ENCODE measurements at places on chromosomes 11 and 22.

- DNase-seq: no peak
These were observed 20.7 kb downstream of the SPATA19 start for GRCh38 chr11:133824593-133824992.

DNA sequence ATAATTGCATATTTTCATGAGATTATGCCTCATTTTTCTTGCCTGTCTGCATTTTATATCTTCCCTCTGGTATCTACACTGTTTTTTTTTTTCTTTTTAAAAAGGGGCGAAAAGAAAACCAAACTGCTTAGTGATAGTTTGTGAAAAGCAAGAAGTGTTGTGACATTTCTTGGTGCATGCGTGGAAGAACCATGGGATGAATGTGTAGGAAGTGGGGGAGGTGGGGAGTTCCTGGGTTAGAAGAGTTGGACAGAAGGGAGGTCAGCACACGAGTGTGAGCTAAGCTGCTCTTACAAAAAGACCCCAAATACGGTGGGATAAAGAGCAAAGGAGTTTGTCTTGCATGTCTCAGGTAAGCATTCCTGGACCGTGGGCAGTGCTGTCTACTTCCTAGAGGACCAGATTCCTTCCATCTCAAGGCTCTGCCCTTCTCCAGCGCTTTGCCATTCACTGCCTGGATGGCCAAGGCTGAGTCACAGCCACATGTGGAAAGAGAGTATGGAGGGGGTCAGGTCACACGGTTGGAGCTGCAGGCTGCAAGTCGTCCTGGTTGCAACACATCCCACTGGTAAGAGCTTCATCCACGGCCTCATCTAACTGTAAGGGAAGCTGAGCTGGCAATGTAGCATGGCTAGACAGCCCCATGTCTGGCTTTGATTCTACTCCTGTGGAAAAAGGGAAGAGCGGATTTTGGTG lies 300.6 kb downstream of the DDX10 start:
- no peak for DNase-seq

DNA sequence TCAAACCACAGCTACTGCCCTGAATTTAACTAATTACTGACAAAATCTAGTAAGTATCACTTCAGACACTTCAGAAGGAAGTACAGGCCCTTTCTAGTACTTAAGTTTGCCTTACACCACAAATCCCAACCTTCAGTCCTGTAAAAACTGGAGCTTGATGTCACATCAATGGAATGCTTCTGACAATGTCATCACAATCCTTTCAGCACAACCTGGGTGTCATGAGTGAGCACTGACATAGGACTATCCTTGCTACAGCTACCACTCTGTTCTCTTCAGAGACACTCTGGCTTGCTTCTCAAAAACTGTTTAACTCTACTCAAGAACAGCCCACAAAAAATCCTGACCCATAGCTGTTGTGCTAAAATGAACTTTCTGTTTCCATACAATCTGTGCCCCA lies 108.2 kb downstream of the RRM1 start:
- DNase-seq: no peak

DNA sequence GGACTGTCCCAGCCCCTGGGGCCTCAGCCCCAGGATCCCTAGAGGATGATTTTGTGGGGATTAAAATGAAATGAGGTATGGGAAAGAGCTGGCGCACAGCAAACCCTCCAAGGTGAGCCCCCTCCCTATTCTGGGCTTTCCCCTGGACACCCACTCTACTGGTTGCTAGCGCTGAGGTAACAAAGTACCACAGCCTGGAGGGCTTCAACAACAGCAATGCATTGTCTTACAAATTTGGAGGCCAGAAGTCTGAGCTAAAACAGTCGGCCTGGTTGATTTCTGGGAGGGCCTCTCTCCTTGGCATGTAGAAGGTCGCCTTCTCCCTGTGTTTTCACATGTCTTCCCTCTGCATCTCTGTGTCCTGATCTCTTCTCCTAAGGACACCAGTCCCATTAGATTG lies 913.6 kb downstream of the NTM start:
- no peak for DNase-seq

DNA sequence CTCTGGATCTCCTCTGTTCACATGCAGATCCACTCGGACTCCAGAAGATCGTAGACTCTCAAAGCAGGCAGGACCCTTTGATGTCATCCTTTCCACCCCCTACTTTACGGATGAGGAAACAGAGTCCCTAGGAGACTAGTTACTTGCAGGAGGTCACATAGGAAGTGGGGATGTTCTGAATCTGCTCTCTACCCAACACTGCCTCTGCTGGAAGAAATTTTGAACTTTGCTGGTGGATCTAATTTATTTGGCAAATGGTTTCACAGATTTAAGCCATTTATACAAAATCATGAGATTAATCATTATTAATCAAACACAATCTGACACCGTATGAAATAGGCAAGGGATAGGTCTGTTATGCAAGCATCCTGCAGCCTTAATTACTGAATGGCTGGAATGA lies 55.0 kb upstream of the USP47 start:
- DNase-seq: peak; percentile 15

- no peak for DNase-seq
These were observed 34.2 kb upstream of the BIRC3 start for GRCh38 chr11:102283116-102283485.

DNA sequence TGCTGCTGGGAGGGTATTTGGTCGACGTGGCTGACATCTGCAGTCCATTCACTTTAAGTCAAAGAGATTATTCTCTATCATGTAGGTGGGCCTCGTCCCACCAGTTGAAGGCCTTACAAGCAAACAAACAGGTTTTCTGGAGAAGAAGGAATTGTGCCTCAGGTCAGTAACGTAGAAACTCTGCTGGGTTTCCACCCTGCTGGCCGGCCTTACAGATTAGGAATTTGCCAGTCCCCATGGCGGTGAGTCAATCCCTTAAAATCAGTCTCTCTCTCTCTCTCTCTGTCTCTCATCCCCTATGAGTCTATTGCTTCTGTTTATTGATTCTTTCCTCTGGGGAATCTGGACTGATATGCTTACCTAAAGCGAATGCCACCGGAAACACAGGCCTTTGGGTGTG lies 75.4 kb upstream of the FGF3 start:
- DNase-seq: no peak

DNA sequence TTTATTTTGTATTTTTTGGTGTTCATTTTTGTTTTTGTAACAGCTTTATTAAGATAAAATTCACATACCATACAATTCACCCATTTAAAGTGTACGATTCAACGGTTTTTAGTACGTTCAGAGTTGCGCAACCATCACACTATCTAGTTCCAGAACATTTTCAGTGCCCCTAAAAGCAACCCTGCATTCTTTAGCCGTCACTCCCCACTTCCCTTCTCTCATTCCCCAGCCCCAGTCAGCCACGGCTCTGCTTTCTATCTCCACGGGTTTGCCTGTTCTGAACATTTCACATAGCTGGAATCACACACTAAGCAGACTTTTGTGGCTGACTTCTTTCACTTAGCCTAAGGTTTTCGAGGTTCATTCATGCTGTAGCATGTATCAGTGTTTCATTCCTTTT lies 9.6 kb upstream of the KCNQ1OT1 start:
- no peak for DNase-seq

DNA sequence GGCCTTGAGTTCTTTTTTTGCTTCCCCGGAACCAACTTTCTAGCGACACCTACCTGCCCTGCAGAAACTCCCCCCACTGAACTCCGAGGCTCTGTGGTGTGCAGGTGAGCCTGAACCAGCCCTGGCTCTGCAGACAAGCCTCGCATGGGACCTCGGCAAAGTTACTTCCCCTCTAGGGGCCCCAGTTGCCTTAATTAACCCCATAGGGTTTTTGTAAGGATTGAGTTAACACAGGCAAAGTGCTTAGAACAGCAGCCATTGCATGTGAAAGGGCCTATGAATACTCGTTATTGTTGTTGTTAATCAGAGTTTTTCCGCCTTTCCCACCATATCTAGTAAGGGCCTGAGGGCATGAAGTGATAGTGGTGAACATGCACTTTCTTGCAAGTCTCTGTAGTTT lies 12.6 kb upstream of the SYT13 start:
- DNase-seq: no peak

DNA sequence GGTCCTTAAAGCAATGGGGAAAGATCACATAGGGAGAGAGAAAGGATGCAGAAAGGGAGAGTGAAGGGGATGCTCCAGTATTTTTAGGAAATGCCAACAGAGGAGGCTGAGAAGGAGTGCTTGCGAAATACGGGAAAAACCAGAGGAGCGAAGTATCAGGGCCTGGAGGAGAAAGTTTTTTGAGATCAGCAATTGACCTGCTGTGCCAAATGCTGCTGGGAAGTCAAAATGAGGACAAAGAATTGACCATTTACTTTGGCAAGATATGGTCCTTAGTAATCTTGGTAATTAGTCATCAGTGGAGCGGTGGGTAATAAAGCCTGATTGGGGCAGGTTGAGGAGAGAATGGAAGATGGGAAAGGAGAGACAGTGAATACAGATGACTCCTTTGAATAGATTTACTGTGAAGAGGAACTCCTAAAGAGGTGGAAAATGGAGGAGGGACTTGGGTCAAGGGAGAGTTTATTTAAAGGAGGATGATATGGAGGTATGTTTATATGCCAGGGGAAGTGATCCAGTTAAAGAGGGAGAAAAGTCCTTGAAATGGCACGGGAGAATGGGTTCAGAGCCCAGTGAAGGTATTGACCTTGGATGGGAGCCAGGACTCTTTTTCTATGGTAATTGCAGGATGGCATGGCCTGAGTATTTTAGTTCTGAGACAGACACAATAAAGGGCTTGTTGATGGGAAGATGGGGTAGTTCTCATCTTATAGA lies 111.5 kb downstream of the PKNOX2 start:
- peak; percentile 25 for DNase-seq

- DNase-seq: peak; percentile 27
These were observed 435 bp upstream of the TAF6L start for GRCh38 chr11:62770778-62771143.

- no peak for DNase-seq
These were observed 8.8 kb downstream of the RRAS2 start for GRCh38 chr11:14350215-14350614.

DNA sequence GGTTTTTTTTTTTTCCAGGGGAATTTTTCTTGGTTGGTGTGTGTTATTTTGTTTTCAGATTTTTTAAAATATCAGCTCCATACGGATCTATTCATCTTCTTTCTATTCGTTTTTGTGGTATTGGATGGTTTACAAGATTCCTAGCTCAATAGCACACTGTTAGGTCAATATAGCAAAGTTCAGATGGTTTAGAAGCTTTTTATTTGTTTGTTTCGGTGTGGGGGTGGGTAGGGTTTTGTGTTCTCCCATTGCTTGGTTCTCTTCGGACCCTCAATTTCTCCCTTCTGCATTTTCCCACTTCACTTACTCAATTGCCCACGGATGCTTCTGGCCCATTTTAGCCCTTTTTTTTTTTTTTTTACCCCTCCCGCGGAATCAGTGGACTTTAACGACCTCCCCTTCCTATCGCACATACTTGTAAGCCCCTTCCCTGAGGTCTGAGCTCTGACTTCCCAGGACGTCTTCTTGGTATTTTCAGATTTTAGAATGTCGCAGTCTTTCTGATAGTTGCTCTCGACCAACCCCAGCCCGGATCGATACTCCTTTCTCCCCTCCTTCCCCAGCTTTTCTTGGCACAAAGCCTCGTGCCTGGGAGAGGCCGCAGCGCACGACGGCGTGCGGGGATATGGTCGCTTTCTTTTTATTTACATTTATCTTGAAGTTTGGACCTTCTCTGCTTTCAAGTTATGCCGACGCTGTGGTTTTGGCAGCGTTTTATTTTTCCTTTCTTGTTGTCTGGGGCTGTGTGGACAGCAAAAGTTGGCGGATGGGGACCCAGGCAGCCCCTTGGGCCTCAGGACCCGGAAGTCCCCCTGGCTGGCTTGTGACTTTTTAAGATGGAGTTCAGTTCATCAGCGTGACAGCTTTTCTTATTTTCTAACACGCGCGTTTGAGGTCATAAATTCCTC lies 4.4 kb upstream of the SPDYC start:
- no peak for DNase-seq

GRCh38 chr11:40241524-40242051 lies 1217.9 kb downstream of the LRRC4C start:
- DNase-seq: no peak

DNA sequence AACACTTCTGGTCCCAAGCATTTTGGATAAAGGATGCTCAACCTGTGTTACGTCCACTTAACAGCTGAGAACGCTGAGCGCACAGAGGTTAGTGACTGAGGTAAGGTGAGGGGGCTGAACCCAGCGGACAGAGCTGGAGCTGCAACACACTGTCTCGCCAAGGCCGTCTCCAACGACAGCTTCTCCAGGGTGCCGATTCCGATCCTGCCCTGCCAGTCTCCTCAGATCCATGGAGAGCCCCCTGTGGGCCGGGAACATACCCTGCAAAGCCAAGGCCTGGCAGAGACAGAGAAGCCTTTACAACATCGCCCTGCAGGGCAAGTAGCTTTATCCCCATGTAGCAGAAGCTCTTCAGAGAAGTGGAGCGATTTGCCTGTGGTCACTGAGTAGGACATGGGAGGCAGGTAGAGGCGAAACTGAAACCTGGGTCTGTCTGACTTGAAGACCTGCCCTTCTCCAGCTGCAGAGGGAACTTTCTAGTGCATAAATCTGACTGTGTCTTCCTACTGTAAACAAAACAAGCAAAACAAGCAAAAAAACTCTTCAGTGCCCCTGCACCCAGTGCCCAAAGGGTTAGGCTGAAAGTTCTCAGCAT lies 72.8 kb downstream of the SCUBE1 start:
- no peak for DNase-seq

DNA sequence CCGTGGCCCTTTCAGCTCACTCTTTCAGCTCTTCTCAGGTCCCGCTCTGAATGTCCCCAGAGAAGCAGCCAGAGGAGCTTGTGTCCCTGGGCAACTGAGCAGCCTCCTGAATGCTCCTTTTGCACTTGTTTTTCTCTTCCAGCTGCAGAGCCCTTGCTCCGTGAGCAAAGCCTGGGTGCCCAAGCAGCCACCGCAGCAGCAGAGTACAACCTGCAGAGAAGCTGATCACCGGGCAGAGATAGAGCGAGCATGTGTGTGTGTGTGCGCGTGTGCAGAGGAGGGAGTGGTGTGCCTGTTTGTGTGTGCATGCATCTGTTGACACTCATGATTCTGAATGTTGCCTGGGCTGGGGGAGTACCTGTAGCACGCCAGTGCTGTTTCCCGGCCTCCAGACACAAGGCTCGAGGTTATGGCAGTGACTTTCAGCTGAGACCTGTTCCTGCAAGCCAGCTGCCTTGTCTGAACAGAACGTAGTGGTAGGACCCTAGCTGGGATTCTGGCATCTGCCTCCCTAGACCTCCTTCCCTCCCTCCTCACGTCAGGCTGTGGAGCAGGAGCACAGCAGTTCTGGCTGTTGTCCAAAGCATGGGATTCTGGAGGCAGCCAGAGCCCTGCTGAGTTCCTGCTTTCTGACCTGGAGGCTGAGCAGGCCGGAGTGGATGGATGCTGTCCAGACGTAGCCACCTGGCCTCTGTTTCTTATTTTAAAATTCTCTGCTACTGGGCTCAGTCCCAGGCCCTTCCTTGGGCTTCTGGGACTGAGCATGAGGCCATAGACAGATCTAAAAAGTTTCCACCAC lies 4.5 kb upstream of the MAPK8IP1 start:
- peak; percentile 67 for DNase-seq

- DNase-seq: no peak
These were observed 1.7 kb downstream of the NUDT8 start for GRCh38 chr11:67627812-67628624.

GRCh38 chr22:36282328-36282831 lies 29.4 kb downstream of the APOL1 start:
- DNase-seq: no peak
